Renal cortex interstitium (tissue), 15 donors: ENCODE measurements at places on chromosomes 1 and 21. TPM values are rescaled to one million over a fixed set of nuclear protein-coding genes. Genes with fewer than 3 reads are reported as not detected.

The GOLPH3L gene
- 38.2 TPM for polyA plus RNA-seq

DNA sequence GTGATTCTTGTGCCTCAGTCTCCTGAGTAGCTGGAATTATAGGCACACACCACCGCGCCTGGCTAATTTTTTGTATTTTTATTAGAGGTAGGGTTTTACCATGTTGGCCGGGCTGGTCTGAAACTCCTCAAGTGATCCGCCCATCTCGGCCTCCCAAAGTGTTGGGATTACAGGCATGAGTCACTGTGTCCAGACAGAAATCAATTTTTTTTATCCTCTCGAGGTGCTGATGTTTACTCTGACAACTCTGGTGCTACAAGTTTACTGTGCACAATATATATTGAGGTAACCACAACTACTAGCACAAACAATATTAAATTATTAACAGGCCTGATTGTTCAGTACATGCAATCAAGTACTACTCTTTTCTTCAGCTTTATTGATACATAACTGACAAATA is 39.7 kb downstream of the F13B start:
- no peak for DNase-seq

DNA sequence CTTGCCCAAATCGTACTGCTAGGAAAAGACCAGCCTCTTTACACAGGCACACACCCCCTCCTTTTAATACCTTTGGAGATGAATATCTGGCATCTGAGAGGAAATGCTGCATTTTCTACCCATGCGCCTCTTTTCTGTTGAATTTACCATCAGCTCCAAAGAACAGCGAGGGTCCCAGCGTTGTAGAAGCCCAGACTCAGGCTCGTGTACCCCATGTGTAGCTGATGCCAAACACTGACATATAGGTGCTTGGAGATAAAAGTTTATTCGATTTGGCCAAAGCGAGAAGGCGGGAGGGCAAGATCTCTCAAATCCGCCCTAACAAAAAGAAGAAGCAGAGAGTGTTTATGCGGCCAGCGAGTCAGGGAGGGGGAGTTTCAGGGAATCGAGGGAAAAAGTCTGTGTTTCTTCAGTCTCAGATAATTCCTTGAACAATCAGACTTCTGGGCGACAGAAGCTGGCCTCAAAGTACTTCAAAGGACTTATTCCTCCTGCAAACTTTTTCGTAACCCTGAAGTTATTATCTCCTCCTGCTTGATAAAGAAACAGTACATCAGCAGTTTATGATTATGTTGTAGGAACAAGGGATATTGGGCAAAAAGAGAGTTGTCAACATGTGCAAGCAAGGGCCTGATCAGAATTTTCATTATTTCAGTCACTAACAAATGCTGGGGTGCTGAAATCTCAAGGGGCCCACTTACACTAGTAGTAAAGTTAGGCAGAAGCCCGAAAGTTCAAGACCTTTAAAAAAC is 642 bp upstream of the CREG1 start:
- no peak for DNase-seq

DNA sequence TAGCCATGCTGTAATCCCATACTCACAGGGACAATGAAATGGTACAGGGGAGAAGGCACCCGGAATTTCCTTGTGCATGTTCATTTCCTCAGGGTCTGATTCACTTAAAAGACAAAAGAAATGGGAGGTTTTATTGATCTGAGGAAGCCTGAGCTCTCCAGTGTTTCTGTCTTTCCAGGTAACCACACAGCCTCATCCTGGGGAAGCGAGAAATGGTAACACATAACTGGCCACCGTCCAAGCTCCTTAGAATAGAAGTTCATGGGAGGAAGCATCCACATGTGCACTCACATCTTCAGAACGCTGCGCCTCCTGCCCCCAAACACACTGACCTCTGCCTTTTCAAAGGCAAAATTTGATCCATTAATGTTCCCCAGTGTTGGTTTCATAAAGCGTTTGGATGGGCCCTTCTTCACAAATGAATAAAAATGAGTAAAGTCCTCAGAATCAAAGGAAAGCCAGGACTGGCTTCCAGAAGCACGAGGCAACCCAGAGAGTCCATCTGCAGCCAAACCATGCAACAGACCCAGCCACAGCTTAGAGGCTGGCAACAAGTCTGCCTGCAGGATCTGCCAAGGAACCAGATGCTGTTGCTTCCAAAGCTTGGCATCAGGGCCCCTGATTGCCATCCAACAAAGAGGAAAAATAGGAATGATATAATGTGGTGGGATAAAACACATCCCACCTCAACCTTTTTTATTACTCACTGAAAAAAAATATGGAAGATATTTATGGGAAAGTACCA is 120.3 kb downstream of the ZBTB18 start:
- no peak for DNase-seq

GRCh38 chr1:108671143-108671542 is 10.2 kb upstream of the HENMT1 start:
- DNase-seq, result no peak

GRCh38 chr21:15130751-15131150 is 66.0 kb upstream of the NRIP1 start:
- DNase-seq, result no peak

DNA sequence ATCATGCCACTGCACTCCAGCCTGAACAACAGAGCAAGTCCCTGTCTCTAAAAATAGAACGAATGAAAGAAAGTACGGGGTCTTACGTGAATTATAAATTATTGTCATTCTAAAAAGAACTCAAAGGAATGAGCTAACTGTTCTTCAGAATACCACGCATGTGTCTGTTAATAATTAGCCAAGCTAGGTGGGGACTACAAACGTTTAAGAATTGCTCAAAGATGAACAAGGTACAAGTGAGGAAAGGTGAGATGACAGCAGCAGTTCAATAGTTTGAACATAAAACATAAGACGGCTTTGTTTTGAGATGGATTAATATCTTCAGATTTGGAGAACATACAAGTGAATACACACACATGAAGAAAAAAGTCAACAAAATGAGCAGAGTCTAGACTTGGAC is 79.6 kb downstream of the UBR4 start:
- no peak for DNase-seq

- no peak for DNase-seq
Measured at GRCh38 chr1:101363891-101364318, 127.1 kb downstream of the S1PR1 start.

- DNase-seq, result no peak
Measured at GRCh38 chr1:64033667-64034220, 169.7 kb upstream of the UBE2U start.

The JTB gene
- polyA plus RNA-seq, result 93.3 TPM
